Effector memory CD4-positive, alpha-beta T cell (primary cell): ENCODE measurements at places on chromosomes 2 and 18.

DNA sequence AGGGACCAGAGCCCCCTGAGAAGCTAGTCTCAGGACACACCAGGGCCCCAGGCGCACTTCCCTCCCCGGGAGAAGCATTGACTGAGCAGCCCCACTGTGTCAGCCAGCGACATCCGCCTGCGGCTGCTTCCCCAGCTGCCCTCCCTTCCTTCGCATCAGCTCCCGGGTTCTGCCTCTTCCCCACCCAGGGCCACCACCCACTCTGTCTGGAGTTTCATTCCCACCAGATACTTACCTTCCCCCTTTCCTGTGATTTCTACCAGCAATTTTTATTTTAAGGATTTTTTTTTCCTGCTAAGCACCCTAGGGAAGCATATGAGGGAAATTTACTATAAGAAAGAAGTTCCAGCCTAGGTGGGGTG, 99.2 kb downstream of the SMAD7 start:
- H3K27me3 ChIP-seq: no peaks in the 10 kb centered on the region
- H3K4me1 ChIP-seq: no peaks in the 10 kb centered on the region
- H3K4me3 ChIP-seq: no peak overlapping the region
- no peak for DNase-seq
- no peaks in the 10 kb centered on the region for H3K36me3 ChIP-seq
- no peak overlapping the region for H3K27ac ChIP-seq

DNA sequence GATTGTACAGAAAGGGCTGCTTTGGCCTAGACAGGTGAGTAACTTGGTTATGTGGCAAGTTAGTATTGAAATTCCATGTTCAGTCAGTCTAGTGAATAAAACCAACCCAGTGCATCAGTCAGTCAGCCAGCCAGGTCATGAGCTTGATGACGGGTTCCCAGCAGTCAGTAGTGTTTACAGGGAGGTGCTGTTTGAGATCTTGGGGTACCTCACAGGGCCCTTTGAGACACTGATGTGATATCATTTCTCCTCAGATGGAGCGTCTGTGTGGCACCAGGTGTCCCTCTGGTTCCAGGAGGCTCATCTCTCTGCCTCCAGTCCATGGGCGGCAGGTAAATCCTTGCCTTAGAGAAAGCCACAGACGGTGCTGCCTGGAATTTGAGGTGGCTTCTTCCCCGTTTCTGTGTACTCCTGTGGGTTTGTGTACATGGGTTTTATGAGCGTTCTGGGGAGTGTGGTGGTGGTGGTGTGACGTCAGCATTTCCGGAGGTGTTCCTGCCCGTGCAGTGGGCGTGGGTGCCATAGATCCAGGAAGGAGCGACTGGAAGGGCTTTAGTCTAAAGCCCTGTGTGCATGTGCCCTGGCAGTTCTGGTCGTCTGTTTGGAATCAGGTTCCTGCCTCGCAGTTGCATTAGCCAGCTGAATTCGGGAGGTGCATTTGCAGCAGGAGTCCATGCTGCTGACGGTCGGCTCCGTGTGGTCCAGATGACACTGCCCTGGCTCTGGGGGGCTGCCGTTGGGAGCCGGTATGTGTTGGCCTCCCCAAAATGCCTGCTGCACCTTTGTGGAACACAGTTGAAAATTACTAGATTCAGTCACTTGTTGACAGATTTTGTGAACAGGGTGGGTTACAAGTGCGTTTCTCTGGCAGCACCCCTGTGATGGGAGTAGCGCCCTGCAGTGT, 2.1 kb downstream of the CTDP1 start:
- H3K27me3 ChIP-seq: no peaks in the 10 kb centered on the region
- H3K4me1 ChIP-seq: peaks cover 53% of the 10 kb centered on the region
- H3K4me3 ChIP-seq: peak overlapping the region; percentile 89
- DNase-seq: peak; percentile 64
- peak overlapping the region; percentile 53 for H3K27ac ChIP-seq
- H3K36me3 ChIP-seq: peaks cover 3% of the 10 kb centered on the region

DNA sequence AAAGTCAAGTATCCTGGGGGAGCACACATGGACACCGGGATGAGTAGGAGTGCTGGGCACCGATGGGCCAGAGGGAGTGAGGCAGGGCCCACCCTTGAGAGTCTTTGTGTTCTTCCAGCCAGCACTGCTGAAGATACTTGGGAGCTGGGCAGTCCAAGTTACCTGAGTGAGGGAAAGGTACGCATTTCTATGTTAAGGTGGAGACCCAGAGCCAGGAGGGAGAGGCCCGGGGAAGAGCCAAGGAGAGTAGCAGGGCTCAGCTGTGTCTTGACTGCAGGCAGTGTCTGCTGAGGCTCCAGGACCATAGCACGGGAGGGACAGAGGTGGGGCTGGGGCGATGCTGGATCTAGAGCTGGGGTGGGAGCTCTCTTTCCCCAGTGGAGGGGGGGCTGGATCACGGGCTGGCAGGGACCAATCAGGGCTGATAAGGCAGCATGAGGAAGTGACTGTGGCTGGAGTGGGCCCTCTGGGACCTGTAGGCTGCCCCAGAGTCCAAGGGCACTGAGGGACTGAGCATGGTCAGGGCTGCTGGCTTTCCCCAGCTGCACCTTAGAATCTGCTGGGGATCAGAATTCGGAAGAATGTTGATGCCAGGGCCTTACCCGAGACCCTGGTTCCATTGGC, 289.2 kb downstream of the PHLPP1 start:
- no peaks in the 10 kb centered on the region for H3K36me3 ChIP-seq
- DNase-seq: no peak
- H3K4me1 ChIP-seq: no peaks in the 10 kb centered on the region
- H3K27ac ChIP-seq: no peak overlapping the region
- no peaks in the 10 kb centered on the region for H3K27me3 ChIP-seq
- H3K4me3 ChIP-seq: no peak overlapping the region

DNA sequence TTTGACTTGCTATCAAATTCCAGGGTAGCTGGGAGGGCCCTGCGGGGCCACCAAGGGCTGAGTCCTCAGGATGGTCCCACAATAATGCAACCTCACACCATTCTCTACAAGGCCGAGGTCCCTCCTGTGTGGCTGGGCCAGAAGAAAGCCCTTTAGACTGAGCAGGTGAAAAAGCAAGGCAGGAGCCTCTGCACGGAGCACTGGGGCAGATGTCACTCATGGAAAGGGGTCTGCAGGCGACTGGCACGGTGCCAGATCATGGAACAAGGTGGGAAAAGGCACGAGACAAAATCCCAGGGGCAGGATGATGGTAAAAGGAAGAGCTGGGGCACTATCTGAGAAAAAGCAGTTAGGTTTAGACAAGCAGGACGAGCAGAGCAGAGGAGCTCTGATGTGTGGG, 16.1 kb downstream of the HJURP start:
- no peaks in the 10 kb centered on the region for H3K36me3 ChIP-seq
- H3K27me3 ChIP-seq: no peaks in the 10 kb centered on the region
- no peak for DNase-seq
- H3K4me1 ChIP-seq: no peaks in the 10 kb centered on the region
- no peak overlapping the region for H3K4me3 ChIP-seq

DNA sequence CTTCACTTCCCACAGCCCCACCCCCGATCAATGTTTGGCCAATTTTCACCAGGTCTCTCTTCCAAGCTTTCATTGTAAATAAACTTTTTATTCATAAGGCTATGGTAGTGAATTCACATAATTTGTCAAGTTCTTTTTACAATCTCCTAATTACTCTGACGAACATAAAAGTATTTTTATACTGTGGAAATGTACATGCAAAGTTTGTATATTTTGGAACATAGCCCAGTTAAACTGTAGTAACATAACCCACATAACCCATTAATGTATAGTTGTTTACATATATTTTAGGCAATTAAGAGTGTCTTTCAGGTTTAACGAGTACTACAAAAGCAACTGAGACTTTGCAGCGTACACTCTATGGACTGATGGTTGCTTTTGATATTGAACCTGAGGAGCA, 228.3 kb upstream of the ERBB4 start:
- H3K4me1 ChIP-seq: no peaks in the 10 kb centered on the region
- H3K27ac ChIP-seq: no peak overlapping the region
- DNase-seq: no peak
- H3K4me3 ChIP-seq: no peak overlapping the region
- no peaks in the 10 kb centered on the region for H3K27me3 ChIP-seq
- no peaks in the 10 kb centered on the region for H3K36me3 ChIP-seq

DNA sequence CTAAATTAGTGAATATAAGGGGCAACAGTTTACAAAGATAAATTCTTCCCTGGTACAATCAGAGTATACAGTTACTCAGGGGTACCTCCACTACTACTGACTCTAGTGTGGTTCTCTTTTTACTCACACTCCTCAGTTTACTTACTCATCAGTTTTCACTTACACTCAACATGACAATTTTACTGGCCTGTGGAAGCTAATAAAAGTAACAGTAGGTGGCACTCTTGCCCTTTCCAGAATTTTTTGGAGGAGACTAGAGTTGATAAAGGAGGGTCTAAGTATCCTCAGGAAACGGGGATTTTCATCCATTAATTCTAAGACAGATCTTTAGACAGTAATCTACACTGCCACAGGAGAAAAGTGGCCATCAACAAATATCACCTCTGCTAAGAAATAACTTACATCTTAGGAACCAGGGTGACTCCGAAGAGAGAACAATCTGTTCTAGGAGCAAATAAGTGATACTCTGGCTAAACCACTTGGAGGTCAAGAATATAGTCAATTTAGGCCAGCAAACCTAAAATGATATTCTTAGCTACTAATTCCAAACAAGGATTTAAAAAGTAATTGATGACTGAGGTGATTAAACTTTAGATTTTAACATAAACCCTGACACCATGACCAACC, 61.3 kb downstream of the ATL2 start:
- H3K4me3 ChIP-seq: no peak overlapping the region
- no peaks in the 10 kb centered on the region for H3K4me1 ChIP-seq
- H3K36me3 ChIP-seq: peaks cover 26% of the 10 kb centered on the region
- no peaks in the 10 kb centered on the region for H3K27me3 ChIP-seq
- no peak for DNase-seq
